ENCODE measurements at places on chromosomes 7 and 10.

DNA sequence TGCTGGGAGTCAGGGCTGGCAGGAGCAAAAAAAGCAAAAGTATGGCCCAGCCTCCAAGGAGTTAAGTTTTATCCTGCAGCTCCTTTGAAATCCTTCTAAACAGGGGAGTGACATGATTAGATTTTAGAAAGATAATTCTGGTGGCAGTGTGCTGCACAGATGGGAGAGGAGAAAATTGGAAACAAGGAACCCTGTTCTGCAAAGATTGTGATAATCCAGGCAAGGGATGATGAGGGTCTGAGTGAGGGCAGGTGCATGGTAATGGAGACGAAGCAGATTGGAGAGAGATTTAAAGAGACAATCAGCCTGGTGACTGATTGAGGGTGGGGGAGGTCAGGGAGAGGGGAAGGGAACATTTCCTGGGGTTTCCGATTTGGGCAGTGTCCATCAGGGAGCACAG is 444.7 kb upstream of the PODXL start:
- no peak for DNase-seq

DNA sequence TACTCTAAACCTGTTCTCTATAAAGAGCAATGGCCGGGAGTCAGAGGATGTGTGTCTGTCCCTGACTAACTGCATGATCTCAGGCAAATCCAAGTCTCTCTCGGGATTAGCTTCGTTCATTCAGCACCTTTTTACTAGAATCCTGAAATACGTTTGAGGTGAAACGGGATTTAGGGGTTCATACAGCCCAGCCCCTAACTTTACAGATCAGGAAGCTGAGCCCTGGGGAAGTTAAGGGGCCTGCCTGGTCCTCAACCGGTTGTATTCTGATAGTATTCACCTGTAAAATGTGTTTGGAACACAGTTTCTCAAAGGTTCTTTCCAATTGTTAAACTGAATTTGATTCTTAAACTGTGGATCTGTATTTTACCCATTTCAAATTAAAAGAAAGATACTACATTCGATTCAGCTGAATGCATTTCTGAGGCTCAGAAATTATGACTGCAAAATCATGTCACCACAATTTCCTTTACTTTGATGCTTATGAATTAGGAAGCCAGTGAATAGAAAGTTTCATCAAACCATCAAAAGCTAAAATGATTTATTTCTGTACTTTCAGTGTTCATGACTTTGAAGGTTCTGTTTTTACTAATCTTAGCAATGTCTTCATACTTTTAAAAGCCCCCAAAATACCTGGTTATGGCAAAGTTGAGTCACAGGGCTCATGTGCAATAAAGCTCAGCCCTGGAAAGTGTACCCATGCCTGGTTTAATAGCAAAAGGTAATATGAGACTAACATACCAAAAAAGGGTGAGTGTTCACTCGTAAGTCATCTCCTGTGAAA is 28.9 kb upstream of the EZH2 start:
- peak; percentile 58 for DNase-seq

GRCh38 chr7:50364645-50365044 is 60.1 kb downstream of the IKZF1 start:
- no peak for DNase-seq

- no peak for DNase-seq
Measured at GRCh38 chr7:30710669-30711068, 28.4 kb upstream of the CRHR2 start.

DNA sequence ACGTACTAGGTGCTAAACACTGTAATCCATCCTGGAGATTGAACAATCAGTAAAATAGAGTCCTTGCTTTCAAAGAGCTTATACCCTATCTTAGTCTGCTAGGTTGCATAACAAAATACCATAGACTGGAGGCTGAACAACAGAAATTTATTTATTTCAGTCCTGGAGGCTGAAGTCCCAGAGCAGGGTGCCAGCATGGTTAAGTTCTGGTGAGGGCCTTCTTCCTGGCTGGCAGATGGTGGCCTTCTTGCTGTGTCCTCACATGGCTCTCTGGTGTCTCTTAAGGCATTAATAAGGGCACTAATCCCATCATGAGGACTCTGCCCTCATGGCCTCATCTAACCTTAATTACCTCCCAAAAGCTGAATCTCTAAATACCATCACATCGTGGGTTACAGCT is 43.1 kb upstream of the ICA1 start:
- no peak for DNase-seq
